Kidney epithelial cell (primary cell): ENCODE measurements at places on chromosomes 7 and 10.

DNA sequence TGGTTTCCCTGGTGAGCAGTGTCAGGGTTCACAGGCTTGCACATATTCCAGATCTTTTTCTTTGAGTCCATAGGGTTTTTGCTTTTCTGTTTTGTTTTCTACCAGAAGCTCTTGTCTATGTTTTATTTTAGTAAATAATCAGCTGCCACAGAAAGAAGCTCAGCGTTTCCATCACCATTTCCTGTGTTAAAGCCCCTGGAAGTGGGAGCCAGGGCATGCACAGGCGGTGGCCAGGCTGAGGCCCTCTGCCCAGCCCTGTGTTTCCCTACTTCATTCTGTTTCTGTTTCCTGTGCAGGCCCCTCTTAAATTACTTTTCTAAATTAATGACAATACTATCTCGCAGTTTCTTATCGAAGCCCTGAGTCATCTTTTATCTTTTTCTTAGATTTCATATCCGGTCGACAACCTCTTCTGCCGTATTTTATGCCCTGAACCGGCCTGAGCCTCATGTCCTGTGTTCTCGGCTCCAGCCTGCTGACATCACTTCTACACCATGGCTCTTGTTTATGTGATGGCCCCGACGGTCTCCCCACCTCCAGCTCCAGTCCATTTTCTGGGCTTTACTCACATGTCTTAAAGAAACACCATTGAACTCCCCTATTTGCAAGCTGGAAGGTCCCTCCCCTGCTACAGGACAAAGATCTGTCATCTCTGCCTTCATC is 442.2 kb downstream of the TCERG1L start:
- DNase-seq: no peak

DNA sequence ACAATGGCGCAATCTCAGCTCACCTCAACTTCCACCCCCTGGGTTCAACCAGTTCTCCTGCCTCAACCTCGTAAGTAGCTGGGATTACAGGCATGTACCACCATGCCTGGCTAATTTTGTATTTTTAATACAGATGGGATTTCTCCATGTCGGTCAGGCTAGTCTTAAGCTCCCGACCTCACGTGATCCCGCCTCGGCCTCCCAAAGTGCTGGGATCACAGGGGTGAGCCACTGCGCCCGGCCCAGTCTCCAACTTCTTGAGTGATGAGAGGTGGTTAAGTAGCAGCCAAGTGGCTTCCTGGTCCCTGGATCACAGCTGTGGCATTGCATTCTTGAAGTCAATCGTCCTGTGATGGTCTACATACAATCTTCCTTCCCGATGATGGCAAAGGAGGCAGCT is 46.1 kb upstream of the NFE2L3 start:
- DNase-seq: no peak

DNA sequence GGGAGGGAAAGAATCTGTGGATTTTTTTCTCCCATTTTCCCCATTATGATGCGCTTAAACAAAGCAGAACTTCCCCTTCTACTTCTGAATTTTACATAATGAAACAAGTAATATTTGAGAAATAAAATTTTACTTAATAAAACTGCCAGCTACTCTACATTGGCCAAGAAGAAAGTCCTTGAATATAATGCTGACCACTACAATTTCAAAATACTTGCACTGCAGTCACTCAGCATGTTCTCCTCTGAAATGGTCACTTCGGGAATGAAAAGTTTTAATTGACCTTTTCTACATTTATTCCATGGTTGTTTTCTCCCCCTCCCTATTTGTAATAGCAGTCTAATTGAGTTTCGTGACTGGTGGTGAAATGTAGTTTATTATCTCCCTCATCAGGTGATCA is 23.9 kb downstream of the GLI3 start:
- DNase-seq: no peak

- no peak for DNase-seq
Measured at GRCh38 chr10:132805599-132805998, 19.7 kb upstream of the NKX6-2 start.

GRCh38 chr7:105118612-105119600 is 104.9 kb downstream of the KMT2E start:
- no peak for DNase-seq

DNA sequence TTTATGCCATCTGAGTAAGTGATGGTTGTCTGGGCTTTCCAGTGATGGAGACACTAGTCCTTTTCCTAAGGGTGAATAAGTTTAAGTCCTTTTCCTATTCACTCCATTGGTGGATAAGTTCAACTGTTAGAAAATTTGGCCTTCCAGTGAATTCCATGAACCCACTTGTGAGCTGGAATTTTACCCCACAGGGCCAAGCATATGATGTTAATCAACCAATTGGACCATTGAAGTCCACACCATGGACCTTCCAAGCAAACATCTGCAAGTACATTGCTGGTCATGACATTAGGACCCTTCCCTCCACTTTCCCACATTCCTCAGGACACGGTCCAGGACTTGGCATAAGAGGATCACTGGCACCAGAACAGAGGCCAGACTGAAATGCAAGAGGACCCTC is 381.4 kb downstream of the RPS24 start:
- no peak for DNase-seq

- DNase-seq: peak; percentile 47
Measured at GRCh38 chr7:30068117-30068516, 39.9 kb downstream of the PLEKHA8 start.

DNA sequence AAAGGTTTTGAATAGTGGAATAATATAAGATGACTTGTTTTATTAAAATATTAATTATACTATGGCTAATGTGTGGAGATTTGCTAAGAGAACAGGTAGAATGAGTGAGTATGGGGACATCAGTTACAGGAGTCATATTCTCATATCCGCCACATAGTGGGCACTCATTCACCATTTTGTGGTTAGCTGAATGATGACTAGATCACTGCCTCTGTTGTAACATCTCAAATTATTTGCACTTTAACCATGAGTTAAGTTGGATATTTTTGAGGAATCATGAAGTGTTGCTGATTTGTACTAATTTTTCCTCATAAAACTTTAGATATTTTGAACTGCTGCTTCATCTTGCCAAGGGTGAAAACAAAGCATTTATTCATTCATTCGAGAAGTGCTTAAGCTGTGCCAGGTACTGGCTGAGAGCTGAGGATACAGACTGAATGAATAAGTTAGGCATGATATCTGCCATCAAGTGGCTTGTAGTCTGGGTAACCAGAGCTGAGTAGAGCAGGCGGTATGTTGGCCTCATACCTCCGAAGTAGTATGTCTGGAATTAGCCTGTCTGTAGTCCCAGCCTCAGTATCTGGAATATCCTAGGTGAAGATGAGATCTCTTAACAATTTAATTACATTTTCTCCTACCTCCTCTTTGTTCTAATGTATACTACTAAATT is 100.5 kb downstream of the ZEB1 start:
- no peak for DNase-seq

DNA sequence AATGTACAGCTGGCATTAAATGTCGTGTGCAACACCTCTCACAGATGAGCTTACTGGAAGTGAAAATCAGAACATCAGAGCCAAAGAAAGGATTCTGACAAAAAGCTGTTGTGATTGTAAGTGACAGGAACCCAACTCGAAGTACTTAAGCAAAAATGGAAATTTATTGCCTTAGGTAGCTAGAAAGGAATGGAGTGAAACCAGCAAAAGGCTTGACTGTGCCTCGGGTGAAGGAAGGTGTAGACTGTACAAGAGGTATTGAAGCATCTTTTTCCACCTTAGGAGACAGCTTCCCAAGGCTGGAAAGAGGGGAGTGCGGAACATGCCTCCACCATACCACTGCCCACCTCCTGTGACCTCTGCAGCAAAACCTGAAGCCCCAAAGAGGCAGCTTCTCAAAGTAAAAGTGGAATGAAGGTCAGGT is 27.3 kb upstream of the ITGB1 start:
- no peak for DNase-seq
